ENCODE measurements at places on chromosomes 11 and 22.

DNA sequence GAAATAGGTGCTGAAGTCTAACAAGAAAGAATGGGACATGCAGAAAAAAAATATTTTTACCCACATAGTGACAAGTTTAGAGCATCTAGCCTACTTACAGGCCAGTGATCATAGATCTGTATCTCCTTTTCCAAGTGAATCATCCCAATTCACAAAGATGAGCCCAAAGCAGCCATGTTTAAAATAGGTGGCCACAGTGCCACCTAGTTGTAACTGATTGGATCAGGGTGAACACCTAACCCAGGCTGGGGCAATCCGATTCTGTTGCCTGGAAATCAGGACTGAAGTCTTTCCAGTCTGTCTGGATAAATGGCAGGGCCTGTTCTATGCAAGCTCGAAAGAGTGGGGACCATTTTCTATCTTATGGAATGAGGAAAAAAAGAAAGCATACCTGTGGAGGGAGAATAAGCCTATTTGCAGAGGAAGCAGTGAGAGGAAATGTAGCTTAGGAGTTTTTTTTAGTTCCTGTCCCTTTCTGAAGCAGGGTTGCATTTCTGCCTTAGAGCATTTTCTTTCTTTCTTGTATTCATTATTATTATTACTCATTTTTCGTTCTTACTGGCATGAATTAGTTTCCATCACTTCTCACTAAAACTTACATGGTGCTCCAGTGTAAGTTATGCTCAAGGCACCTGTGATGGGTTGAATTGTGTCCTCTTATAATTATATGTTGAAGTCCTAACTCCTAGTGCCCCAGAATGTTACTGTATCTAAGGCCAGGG lies 113.2 kb upstream of the RAG2 start:
- DNase-seq = no peak

- DNase-seq = no peak
Observed at GRCh38 chr22:24947881-24948280, 1.4 kb upstream of the LHFPL7 start.

GRCh38 chr11:88175569-88176075 lies 379 bp upstream of the RAB38 start:
- no peak for DNase-seq

DNA sequence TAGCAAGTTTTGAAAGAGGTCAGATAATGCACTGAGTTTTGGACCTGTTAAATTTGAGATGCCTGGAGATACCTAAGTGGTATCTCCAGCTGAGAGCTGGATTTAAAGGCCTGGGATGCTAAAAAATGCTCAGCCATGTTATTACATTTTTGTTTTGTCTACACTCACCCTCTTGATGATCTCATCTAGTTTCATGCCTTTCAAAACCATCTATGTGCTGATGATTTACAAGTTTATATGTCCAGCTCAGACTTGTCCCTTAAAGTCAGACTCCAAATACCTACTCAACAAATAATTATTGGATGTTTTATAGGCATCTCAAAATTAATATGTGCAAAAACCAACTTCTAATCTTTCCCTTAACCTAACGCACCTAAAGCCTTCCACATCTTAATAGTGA lies 103.6 kb upstream of the OR9G4 start:
- no peak for DNase-seq

DNA sequence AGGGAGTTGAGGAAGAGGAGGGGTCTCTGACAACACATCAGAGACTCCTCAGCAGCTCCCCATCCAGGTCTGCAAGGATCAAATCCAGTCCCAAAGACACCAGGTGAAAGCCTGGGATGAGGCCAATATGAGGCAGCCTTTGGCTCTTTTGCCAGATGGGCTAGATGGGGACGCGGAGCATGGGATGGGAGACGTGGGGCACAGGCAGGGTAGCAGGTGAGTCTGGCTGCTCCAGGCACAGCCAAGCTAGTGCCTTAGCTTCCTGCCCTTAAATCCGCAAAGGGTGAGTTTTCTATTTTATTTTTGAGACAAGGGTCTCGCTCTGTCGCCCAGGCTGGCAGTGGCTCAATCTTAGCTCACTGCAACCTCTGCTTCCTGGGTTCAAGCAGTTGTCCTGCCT lies 19.6 kb upstream of the DRICH1 start:
- no peak for DNase-seq

- DNase-seq = no peak
Observed at GRCh38 chr11:122405547-122406341, 249.8 kb upstream of the UBASH3B start.

DNA sequence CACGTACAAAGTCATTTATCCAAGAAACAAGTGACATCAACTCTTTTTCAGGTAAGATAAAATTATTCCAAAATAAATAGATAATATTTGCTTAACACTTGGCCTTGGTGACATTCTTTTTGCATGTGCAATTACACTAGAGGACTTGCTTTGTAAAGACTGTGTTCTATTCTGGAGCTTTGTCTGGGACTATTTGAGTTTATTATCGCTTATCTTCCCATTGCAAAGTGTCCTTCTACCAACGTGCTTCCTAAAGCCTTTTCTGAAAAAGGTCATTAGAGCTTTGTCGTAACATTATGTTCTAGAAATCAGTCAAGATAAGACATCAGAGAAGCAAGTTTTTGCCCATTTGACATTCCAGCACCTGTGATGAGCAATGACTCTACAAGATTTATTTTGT lies 78.3 kb upstream of the MYO18B start:
- DNase-seq = no peak

DNA sequence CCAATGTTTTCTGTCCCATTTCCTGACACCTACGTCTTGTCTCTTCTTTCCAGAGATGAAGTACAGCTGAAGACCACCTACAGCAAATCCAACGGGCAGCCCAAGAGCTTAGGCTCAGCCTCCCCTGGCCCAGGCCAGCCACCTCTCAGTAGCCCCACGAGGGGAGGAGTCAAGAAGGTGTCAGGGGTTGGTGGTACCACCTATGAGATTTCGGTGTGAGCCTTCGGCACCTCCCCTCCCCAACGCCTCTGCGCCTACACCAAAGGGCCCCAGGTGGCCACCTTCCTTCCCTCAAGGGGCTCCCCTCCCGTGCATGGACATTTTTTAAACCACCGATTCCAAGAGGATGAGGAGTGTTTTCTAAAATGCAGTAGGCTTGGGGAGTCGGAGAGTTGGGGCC lies 12.2 kb downstream of the MED19 start:
- DNase-seq = no peak

DNA sequence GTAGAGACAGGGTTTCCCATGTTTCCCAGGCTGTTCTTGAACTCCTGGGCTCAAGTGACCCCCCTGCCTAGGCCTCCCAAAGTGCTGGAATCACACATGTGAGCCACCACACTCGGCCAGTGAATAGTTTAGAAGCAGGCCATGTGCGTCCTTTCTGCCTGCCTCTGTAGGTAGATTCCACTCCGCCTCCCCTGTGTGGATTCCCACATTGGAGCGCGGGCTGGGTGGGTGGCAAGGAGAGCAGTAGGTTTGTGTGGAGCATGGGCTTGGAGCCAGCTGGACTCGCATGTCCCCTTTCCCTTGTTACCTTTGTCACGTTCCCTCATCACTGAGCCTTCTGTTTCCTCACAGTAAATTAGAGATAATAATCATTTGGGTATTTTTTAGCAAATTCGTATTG lies 21.7 kb downstream of the PPFIA1 start:
- DNase-seq = no peak

DNA sequence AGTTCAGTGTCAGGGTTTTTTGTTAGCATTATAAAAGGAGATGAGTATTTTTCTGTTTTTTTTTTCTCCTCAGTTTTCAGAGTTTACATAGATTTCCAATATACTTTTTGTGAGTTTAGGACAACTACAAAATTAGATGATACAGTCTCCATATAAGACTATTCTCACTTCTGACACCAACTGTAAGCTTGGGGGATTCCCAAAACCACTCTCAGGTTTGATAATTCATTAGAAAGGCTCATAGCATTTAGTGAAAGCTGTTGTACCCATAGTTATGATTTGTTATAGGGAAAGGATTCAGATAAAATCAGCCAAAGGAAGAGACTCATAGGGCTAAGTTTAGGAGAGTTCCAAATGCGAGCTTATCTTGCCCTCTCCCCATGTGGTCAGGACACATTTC lies 24.1 kb downstream of the CUL5 start:
- DNase-seq = no peak

GRCh38 chr11:57764566-57764965 lies 3.0 kb downstream of the CTNND1 start:
- no peak for DNase-seq

GRCh38 chr11:34792814-34793258 lies 123.3 kb downstream of the APIP start:
- DNase-seq = no peak

DNA sequence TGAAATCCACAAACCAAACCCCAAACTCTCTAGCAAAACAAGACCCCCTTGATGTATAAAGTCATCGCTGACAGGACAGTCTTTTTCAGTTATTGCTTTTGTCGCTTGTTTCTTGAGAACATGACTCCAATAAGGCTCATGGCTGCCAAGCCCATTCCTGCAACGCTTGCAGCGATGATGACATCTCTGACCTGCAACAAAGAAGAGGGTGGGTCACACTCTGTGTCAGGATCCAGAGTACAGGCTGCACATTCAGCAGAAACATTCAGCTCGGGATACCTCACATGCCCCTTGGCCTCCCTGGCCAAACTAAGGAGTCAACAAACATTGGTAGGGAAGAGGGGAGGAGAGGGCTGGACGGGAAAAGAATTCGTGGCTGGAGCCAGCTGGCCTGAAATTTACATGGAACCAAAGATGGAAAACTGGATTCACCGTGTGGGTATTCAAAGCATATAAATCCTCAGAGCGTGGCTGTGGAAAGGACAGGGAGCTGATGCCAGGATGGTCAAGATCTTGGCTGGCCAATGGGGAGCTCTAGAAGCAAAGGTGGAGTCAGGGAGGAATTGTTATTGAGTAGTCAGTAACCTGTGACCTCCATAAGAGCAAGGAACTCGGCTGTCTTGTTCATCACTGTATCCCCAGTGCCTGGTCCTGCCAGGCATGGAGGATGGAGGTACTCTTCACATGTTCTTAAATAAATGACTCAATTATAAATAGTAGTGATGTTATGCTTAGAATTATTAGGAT lies 11.8 kb upstream of the PLAAT2 start:
- no peak for DNase-seq

DNA sequence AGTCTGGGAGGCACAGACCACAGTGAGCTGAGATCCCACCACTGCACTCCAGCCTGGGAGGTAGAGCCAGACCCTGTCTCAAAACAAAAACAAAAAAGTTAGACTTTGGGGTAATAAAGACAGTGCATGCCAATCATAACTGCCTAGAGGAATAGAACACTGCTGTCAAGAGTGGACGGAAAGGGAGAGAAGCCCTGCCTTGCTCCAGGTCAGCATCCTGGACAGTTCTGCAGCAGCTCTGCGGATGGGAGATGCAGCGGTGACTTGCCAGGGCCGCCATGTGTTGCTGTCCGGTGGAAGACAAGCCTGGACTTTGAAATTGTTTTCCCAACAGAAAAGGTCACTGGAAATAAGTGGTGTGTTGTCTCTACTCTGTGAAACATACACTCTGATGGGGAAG lies 618.2 kb downstream of the TBC1D22A start:
- DNase-seq = no peak

DNA sequence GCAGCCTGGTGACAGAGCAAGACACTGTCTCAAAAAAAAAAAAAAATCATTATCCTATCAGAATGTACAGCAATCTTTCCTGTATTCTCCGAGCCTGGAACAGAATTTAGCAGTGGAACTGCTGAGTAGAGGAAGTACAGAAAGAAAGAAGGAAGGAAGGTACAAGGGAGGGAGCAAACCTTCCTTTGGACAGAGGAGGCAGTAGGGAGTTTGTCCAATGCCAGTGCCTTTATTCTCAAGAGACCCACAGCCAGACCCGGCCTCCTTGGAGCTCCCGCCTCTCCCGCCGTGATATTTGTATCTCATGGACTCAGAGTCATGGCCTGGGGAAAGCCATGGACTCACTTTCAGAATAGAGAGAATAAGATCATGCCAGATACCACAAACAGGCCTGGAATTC lies 37.7 kb upstream of the LRRC55 start:
- DNase-seq = no peak

DNA sequence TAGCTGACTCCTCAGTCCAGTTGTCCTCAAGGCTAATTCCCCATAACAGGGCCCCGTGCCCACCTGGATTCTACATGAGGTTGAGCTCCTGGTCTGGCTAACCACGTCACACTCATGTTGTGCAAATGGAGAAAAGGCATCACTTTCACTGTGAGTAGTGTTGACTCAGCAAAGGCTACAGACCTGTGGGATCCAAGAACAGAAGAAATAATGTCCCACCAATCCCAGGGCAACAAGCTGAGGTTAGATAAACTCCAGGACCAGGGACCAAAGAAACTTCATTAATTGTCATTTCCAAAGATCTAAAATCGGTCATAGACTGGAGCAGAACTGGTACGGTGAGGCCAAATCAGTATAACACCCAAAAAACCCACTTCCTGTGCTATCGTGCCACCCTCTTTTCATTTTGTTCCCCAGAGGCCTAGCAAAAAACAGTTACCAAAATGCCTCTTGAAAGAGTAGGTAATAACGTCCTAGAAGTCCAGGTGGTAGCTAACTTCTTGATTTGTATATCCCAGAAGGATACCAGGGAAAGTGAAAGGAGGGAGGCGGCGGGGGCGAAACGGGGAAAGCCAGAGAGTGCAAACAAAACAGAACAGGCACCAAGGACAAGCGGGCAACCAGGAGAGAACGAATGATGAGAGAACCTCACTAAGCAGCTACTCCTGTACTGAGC lies 1.4 kb downstream of the PCSK7 start:
- peak; percentile 17 for DNase-seq

GRCh38 chr22:49555526-49555925 lies 272.1 kb downstream of the BRD1 start:
- DNase-seq = no peak

GRCh38 chr22:17097701-17098100 lies 12.9 kb downstream of the IL17RA start:
- no peak for DNase-seq

DNA sequence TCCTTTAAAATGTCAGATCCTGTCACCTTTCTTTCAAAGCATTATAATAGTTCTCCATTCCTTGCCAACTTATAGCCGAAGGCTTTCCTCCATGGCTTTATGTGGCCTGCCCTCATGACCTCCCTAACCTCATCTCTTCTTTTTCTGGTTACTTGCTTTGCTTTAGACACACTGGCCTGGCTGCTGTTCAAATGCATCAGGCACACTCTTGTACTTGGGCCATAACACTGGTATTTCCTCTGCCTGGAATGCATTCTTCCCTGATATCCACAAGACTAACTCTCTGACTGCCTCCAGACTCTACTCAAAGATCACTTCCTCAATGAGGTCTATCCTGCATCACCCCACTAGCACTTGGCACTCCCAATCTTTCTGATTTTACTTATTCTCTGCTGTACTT lies 710.3 kb downstream of the KCNA4 start:
- no peak for DNase-seq

DNA sequence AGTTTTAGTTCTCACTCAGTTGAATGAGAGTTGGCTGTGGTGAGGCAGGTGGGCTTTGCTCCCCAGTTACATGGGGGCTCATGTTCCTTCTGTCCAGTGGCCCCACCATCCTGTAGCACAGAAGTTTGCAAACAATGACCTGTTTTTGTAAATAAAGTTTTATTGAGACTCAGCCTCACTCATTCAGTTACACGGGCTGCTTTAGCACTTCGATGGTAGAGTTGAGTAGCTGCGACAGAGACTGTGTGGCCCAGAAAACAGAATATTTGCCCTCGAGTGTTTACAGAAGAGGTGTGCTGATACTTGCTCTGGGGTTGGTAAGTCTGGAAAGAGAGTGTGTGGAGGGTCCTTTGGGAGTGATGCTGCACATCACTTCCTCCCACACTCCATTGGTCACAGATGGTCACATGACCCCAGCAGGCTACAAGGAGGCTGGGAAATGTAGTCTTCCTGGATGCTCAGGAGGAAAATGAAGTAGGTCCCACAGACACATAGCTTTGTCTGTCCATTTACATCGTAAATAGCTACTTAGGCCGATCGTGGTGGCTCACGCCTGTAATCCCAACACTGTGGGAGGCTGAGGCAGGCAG lies 34.6 kb downstream of the IFT27 start:
- no peak for DNase-seq

Measured in stimulated activated CD8-positive, alpha-beta memory T cell treated with anti-CD3 and anti-CD28 coated beads, Interleukin-4, amount 100 ng/mL, for 1 hour (primary cell).